Stimulated activated CD4-positive, alpha-beta T cell treated with anti-CD3 and anti-CD28 coated beads, TNF-alpha, amount 100 ng/mL, for 4 hours (primary cell): ENCODE measurements at places on chromosomes 7 and 10.

DNA sequence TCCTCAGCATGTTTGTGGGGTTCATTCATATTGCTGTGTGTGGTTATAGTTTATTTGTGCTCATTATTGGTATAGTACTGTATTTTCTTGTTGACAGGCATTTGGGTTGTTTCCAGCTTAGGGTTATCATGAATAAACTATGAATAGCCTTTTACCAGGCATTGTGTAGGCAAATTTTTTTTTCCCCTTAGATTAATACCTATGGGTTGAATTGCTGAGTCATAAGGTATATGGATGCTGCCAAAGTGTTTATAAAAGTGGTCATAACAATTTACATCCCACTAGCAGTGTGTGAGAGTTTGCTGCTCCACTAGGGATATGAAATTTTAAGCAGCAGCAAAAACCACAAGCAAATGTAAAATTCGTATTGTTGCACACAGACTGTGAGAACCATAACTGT lies 175.0 kb downstream of the PLPP4 start:
- DNase-seq = no peak

- no peak for DNase-seq
Observed at GRCh38 chr10:4034907-4035598, 250.0 kb upstream of the KLF6 start.

GRCh38 chr7:156480671-156481070 lies 159.9 kb upstream of the RNF32 start:
- no peak for DNase-seq

DNA sequence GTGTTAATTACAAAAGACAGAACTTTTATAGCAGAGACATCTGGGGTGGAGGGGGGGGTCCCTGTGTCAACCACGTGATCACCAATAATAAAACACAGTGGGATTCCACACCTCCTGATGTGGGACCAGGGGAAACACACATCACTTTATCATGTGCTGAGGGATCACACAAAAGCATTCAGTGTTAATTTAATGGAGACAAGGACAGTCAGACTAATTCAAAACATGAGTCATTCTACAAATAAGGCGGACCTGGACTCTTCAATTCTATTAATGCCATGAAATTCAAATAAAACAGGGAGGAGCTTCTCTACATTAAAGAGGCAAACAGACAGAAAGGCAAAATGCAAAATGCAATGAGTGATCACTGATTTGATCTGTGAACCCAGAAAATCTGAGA lies 67.3 kb upstream of the PFKP start:
- DNase-seq = no peak

DNA sequence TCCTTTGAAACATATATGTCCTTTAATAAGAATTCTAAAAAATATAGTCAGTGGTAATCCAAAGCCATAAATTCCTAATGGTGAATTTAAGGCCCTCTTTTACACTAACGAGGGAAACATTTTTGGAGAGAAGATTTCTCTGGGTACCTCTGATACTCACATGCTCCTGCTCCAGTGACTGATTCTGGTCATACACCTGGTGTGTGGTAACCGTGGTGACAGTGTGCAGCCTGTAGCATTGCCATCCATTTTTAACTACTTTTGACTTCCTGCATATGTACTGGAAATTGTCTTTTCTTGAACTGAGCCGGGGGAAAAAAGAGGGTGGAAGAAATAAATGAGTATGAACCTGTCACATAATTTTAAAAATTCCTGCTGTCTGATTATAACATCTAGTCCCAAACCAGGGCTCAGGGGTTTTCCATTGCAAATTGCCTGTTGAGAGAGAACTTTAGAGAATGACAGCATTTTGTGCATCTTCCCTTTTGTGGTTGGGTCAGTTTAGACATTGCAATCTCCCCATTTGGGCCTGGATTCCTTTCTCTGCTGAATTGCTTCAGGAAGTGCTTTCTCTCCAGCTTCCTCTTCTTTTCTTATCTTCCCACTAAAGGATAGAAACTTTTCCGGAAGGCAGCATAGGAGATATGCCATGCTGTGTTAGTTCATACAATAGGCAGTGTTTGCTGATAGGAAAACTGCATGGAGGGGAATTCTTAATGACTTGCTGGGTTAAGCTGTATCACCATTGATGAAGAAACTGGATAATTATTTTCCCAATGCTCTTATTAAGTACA lies 125.5 kb downstream of the GRM3 start:
- DNase-seq = no peak
